ENCODE measurements at places on chromosomes 1 and 21.

GRCh38 chr1:3404301-3404700 is 50.2 kb upstream of the ARHGEF16 start:
- no peak for DNase-seq

DNA sequence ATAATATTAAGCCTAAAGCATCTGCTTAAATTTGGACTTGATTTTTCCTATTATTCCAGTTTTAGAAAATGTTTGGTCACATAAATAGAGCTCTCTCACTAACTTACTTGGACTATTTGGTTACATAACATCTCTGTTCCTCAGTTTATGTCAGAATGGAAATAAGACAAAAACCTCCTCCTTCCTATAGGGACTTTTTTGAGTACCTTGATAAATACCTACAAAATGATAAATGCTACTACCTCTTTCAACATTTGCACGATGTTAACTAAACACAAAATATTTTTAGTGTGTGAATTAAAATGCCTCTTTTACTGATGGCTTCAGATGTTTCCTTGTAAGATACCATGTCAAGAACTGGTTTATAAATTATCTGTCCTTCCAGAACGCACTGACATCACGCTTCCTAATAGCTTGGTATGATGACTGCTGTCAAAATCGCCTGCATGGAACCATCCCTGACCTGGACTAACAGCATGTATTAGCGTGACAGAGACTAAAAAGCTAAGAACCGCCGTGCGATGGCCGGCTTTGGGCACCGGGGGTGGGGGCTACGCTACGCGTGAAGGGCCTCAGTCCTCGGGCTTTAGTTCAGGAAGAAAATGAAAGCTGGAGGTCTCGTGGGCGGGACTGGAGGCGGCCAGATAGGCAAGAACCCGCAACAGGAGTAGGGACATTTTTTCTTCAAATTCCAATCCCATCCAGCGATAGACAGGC is 133.2 kb upstream of the BARHL2 start:
- DNase-seq, result no peak

DNA sequence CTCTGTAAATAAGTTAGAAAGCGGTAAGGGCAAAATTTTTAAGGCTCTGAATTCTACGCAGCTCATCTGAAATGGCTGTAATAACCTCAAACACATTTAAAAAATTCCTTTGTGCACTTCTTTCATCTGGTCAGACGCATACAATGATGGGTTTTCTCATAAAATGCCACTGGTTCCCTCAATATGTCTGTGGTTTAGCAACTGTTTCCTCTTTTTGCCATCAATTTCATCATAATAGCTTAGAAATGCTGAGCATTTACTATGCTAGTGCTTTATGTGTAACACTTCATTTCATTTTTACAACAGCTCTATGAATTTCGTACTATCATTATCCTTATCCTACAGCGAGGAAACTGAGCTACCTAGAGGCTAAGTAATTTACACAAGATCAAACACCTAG is 35.3 kb upstream of the DMRTA2 start:
- no peak for DNase-seq

DNA sequence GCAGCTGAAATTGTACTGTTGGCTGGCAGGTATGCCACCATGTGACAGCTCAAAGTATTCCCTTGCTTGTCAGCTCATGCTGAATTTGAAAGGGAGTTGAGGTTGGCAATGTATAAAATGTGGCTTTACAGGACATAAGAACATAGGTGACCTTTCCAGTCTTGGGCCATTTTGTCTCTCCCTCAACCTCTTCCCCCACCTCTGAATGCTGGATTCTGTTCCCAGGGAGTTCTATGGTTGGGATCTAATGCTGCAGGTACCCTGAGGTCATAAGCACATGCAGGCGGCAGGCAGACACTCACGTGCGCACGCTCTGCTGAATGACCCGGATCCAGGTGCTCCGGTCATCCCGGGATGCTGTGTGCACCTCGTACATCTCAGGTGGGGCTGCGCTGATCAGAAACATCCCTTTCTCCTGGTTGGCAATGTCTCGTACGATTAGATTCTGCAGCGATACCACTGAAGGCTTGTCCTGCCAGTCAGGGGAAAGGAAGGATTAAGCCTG is 16.0 kb downstream of the RXFP4 start:
- DNase-seq, result no peak

DNA sequence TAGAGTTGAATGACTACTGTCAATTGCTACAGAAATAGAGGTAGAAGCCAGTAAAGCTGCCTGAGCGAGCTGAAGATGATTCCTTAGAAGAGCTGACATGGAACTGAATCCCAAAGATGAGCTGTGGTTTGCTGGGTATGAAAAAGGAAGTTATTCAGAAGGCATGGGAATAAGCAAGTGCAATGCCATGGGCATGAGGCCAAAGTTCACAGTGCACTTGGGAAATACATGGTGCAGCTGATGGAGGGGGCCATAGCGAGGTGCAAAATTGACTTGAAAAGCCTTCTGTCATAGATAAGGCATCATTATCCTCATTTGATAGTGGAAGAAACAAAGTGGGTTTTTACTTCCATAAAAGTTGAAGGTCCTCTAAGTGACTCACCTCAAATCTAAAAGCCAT is 88.6 kb downstream of the NEK7 start:
- DNase-seq, result no peak

GRCh38 chr1:15938628-15939161 is 37.2 kb downstream of the ZBTB17 start:
- DNase-seq, result peak; percentile 54

DNA sequence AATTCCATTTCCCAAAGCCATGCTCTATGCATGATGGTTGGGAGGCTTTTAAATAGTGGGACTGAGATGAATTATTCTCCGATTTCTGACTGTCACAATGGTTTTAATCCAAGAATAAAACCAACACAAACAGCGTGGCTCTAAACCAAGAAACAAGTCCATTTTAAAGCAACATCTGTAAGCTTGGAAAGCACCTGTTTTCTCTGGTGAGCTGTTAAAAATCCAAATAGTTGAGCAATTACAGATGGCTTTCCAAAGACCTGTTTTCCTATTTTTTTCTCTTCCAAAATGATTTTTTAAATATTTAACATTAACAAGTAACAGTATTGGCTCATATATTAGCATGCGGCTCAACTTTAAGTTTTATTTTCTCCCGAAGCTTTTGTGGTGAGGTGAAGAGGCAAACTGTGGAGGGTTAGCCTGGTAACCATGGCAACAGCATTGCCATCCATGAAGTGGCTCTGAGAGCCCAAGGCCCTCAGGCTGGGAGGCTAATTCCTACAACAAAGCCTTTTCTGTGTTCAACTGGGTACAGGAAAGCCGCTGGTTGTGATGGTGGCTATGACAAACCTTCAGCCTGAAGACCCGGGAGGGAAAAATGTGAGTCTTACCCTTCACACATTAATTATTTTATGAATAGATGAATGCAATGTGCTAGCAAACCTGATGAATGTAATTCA is 56.7 kb upstream of the B3GALT5 start:
- no peak for DNase-seq

All from activated CD8-positive, alpha-beta memory T cell treated with anti-CD3 and anti-CD28 coated beads, Interleukin-2, amount 50 U/mL, for 48 hours (primary cell).